Stimulated activated CD8-positive, alpha-beta memory T cell treated with anti-CD3 and anti-CD28 coated beads, Interleukin-12 subunit alpha, Interleukin-12 subunit beta, amount 100 ng/mL, for 4 hours (primary cell): ENCODE measurements at places on chromosomes 4 and X.

DNA sequence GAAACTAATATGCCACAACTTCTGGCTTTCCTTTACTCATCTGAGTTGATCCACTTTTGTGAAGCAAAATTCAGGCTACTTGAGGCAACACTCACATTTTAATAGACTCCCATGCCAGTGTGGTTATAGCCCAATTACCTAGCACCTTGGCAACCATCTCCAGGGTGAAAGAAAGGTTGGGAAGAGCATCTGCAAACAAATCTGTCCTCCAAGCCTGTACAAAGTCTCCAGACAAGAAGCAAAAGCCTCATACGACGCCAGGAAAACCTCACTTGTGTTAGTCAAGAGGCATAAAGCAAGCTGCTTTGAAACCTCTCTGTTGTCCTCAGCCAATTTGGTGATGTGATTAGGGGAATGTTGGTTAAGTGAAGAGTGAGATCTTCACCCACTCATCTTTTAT, 246.6 kb downstream of the THOC2 start:
- no peak for DNase-seq

- DNase-seq = no peak
Observed at GRCh38 chr4:38650133-38650532, 13.9 kb upstream of the KLF3 start.

DNA sequence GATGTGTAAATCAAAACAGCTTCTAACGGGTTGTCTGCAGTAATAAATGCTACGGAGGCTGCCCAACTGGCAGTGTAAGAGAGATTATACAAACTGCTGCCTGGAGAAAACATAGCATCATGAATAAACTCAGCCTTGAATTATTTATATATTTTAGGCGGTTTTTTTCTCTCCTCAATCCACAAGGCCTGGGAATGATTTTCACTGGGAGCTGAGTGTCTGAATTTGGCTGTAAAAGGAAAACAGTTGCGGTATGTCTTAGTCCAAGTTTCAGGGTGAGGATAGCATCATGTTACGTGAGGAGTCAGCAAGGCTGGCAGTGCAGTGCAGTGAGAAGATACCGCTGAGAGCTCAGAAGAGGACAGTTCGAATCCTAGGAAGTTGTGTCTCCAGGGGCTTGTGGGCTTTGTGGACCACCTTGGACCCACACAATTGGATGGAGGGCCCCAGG, 291.5 kb upstream of the BOD1L1 start:
- no peak for DNase-seq

- DNase-seq = no peak
Observed at GRCh38 chr4:101667348-101667747, 123.2 kb upstream of the BANK1 start.

GRCh38 chrX:25125483-25125882, 109.7 kb upstream of the ARX start:
- DNase-seq = no peak

DNA sequence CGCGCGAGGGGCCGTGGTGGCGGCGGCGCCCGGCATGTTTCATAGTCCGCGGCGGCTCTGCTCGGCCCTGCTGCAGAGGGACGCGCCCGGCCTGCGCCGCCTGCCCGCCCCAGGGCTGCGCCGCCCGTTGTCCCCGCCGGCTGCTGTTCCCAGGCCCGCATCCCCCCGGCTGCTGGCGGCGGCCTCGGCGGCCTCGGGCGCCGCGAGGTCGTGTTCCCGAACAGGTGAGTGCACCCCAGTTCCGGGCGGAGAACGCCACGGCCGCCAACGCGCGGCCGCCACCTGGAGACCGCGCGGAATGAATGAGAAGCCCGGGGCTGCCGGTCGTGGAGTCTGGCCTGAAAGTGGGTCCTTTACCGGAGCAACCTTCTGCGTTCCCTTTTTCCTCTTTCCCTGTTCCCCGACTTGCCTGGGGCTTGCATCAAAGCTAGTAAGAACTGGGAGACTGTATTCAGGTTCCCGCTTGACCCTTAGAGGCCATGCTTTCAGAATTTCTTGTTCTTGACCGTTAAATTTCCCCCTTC, 429 bp downstream of the NOCT start:
- no peak for DNase-seq

GRCh38 chrX:13716905-13717304, 17.5 kb downstream of the TRAPPC2 start:
- DNase-seq = no peak

DNA sequence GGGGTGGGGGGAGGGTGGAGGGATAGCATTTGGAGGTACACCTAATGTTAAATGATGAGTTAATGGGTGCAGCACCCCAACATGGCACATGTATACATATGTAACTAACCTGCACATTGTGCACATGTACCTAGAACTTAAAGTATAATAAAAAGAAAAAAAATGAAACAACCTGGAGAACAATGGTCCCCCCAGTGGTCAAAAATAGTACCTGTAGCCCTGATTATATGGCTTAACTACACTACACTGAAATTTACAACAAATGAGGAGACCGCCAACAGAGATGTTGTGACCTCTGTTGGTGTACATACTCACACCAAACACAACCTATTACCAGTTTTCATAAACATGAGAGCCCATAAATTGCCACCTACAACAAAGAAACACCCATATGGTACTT, 7.3 kb upstream of the MAGEE1 start:
- no peak for DNase-seq

GRCh38 chr4:27055221-27055760, 194.7 kb downstream of the STIM2 start:
- no peak for DNase-seq

- no peak for DNase-seq
Observed at GRCh38 chrX:42189576-42189975, 266.2 kb upstream of the CASK start.

DNA sequence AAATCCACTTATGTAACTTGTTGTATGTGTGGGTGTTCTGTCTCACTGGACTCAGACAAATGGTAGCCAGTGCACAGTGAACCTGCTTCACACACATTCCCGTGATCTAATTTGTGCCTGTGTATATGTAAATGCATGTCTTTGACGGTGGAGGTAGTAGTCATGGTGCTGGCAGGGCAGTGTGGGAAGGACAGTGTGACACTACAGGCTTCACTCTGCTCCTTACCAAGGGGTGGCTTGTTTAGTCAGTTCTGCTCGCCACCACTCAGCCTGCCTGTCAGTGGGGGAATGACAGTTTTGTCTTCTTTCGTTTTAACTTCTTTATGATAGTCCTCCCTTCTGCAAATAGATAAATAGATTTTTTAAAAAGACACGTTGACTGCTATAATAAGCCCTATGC, 17.7 kb upstream of the PAQR3 start:
- no peak for DNase-seq

DNA sequence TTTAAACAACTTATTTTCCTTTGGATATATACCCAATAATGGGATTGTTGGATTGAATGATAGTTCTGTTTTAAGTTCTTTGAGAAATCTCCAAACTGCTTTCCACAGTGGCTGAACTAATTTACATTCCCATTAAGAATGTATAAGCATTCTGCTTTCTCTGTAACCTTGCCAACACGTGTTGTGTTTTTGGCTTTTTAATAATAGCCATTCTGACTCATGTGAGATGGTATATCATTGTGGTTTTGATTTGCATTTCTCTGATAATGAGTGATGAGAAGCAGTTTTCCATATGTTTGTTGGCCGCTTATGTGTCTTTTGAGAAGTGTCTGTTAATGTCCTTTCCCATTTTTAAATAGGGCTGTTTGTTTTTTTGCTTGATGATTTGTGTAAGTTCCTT, 155.6 kb upstream of the PITX2 start:
- DNase-seq = no peak

GRCh38 chr4:101326576-101326975, 20.8 kb downstream of the PPP3CA start:
- DNase-seq = no peak

- DNase-seq = no peak
Observed at GRCh38 chr4:150065740-150066139, 12.5 kb upstream of the DCLK2 start.

DNA sequence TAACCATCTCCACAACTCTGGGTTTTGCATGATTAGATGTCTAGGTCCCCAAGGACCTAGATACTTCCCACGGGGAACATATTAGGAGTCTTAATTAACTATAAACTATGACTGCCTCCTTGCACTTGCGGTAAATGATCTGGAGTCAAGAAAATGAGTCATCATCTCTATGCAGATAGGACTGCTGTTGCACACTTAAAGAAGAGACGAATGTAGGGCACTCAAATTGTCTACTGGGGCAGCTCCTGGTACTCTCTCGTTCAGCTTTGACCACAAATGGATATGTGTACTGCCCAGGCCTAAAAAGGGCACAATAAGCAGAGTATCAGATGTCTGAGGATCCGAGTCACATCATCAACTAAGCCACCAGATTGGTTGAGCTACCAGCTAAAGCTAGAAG, 1783.4 kb upstream of the AGA start:
- no peak for DNase-seq

GRCh38 chr4:57158221-57158620, 48.0 kb upstream of the IGFBP7 start:
- no peak for DNase-seq

DNA sequence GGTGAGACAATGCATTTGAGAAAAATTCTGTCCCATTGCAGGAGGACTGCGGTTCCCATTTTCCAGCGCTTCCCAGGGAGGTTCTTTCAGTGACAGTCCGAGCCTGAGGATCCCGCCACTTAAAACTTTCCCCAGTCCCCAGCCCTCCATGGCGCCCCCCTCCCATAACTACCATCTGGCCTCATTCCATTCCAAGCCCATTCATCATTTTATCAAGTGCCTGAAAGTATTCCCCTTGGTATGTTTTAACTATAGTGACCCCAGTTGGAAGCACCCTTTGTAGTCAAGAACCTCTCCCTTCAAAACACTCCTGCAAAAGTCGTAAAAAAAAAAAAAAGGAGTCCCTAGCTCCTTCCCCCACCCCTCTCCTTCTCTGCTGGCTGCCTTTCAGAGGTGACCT, 1.2 kb downstream of the RASL11B start:
- no peak for DNase-seq

DNA sequence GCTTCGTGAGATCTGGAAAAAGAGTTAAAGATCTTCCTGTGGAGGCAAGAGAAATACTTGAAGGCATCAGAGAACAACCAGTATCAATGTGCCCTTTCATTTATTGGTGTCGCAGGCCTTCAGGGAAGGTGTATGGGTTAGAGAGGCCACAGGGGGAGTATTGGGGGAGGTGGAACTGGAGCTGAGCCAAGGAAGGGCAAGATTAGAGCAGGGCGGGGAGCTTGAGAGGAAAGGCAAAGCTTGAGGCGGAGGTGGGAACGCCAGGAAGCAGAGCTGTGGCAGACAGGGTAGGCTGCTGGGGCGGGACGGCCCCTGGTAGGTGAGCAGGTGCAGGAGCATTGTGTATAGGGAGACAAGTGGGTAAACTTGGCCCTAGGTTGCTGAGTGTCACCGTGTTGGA, 329.9 kb downstream of the ARHGAP10 start:
- DNase-seq = no peak

DNA sequence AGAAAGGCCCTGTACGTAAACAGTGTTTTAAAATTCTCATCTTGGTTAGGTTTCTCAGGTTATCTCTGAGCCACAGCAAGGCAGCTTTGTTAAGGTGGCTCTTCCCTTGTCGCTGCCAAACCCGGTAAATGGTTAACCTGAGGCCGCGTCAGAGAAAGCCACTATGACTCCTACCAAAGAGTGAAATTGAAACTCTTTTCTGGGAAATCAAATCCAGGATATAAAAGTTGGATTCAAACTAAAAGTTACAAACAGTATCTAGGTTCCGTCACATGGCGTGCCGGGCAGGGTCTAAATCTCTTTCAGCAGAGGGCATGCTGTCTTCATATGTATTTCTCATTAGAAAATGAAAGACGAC, 433 bp downstream of the MMAA start:
- DNase-seq = no peak

DNA sequence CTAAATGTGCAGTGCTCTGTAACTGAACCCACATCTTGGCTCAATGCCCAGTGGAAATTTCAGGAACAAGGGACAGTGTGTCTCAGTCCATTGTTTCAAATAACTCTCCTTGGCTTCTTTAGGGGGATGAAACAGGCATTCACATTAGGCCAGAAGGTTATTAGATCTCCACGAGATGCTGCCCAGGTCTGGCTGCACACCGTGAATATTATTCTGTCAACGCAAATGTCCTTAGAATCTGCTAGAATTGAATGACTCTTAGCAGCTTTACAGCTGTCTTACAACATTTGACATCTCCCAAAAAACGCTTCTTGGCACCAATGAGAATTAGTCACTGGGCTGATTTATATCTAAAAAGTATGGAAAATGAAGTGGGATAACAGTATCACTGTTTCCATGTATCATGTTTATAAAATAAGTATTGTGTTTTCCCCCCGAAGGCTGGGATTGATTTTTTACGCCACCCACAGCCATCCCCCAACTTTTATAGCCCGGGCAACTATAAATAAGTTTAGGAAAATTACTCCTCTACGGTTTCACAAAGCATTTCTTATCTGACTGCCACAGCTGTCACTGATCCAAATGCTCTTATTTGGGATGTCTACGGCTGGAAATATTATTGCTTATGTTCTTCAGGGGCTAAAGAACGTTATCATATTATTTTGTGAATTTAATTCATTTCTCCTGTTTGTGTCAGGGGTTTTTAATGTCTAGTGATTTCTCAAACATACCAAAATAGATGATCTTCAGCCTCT, 559.7 kb upstream of the FAT1 start:
- no peak for DNase-seq

GRCh38 chr4:83617371-83618035, 81.6 kb downstream of the GPAT3 start:
- DNase-seq = no peak

- no peak for DNase-seq
Observed at GRCh38 chr4:87978681-87979080, 3.2 kb downstream of the SPP1 start.

DNA sequence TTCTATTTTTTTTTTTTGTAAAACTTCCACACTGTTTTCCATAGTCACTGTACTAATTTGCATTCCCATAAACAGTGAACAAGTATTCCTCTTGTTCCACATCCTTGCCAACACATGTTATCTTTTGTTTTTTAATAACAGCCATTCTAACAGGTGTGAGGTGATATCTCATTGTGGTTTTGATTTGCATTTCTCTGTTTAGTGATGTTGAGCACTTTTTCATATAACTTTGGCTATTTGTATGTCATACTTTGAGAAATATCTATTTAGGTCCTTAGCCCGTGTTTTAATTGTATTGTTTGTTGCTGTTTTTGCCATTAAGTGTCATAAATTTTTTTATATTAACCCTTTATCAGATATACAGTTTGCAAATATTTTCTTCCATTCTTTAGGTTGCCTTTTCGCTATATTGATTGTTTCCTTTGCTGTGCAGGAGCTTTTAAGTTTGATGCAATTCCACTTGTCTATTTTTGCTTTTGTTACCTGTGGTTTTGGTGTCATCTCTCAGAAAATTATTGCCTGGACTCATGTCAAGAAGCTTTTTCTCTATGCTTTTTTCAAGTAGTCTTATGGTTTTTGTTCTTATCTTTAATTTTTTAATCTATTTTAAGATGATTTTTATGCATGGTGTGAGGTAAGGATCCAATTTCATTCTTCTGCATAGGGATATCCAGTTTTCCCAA, 27.9 kb upstream of the NDNF start:
- DNase-seq = no peak

DNA sequence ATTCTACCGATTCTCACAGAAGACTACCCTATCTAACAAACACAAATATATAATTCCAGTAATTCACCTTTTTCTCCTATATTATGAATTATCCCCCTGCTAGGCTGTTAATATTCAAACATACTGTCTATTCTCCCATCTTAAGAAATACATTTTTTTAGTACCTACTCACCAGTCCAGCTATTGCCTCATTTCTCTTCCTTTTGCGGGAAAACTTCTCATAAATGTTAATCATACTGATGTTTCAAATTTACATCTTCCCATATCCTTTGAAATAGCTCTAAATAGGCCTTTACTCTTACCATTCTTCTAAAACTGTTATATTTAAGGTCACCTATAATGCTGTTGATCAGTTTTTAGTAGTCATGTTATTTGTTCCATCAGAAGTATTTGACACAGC, 759.1 kb upstream of the SLIT2 start:
- DNase-seq = no peak
